ENCODE measurements at places on chromosomes 2 and 18.

DNA sequence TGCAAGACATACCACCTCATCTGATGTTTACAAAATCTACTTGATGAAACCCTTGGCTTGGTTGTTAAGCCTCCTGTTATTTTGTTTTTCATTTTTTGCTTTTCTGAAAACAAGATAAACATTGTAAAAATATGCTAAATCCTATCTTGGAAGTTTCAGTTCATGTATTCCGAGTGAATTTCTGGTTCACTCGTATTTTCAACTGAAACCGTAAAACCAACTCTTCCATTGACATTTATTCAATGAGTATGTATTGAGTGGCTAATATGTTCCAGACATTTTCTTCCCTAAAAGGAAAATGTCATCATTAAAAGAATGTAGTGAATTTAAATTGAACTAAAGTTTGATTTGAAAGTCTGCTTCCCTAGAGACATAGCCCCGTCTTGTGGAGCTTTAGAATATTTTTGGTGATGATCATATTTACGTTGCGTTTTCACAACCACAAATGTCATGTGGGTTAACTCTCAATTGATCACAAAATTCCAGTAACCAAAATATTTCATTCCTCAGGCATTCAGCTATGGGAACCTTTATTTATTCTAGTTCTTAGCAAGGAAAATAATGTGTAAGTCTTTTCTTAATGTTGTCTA, 204.2 kb downstream of the MBD2 start:
- no peaks in the 10 kb centered on the region for H3K36me3 ChIP-seq
- no peaks in the 10 kb centered on the region for H3K4me1 ChIP-seq
- no peak overlapping the region for H3K4me3 ChIP-seq
- no peaks in the 10 kb centered on the region for H3K27me3 ChIP-seq

GRCh38 chr2:215434447-215435279, 1.2 kb downstream of the FN1 start:
- peak; percentile 8 for DNase-seq
- H3K36me3 ChIP-seq = no peaks in the 10 kb centered on the region
- no peaks in the 10 kb centered on the region for H3K4me1 ChIP-seq
- no peaks in the 10 kb centered on the region for H3K27me3 ChIP-seq
- H3K4me3 ChIP-seq = no peak overlapping the region
- H3K27ac ChIP-seq = no peak overlapping the region

DNA sequence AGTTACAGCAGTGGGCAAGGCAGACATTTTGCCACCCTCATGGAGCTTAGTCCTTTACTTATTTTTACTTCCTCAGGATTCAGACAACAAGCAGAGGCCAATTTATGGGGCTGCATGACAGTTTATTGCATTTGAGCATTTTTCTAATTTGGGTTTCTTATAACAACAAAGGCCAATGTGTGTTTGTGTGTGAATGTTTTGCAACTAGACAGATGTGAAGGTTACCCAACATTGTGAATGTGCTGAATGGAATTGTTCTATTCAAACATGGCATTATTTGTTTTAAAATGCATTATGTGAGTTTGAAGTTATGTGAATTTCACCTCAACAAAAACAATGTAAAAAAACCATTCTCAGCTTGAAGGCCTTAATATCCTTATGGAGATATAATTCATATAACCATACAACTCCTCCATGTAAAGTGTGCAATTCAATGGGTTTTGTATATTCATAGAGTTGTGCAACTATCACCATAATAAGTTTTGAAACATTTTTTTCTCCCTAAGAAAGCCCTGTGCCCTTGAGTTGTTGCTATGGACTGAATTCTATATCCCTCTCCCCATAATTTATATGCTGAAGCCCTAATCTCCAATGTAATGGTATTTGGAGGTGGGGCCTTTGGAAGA, 57.3 kb downstream of the CCDC195 start:
- H3K27me3 ChIP-seq = no peaks in the 10 kb centered on the region
- no peak overlapping the region for H3K4me3 ChIP-seq
- DNase-seq = no peak
- no peaks in the 10 kb centered on the region for H3K4me1 ChIP-seq

DNA sequence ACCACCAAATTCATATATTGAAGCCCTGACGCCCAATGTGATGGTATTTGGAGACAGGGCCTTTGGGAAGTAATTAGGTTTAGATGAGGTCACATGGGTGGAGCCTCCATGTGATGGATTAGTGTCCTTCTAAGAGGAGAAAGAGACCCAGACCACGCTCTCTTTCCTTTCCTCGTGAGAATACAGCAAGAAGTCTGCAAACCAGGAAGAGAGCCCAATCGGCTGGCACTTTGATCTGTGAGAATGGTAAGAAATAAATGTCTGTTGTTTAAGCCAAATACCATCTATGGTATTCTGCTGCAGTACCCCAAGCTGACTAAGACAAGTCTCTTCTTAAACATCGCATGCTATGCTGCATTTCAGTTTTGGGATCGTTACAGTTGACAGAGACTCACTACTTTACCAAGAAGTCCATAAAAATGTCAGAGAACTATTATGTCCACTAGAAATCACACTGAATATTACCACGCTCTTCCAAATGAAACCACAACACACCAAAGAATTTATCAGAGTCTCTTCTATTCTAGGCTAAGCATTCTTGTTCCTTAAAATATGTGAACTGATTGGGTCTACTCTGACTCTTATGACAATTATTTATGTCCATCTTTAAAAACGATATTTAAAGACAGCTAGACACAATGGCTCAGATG, 48.5 kb downstream of the LPIN2 start:
- no peak for DNase-seq
- H3K4me3 ChIP-seq = no peak overlapping the region
- peaks cover 34% of the 10 kb centered on the region for H3K4me1 ChIP-seq
- peak overlapping the region; percentile 59 for H3K27ac ChIP-seq

DNA sequence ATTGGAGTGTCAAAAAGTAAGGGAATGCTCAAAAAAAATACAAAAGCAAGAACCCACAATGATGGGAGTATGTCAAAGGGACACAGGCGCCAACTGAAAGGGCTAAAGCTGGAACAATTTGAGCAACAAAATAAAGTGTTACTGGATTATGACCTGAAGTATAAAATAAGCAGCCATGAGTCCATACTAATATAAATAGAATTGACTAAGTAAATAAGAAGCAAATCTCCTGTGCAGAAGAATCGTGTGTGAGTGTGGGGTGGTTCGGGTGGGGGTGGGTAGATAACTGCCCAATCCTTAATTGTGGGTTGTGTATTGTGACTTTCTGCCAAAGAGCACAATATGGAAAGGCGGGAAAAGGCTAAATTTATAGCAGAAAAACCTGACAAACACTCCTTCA, 23.5 kb downstream of the IRS1 start:
- H3K36me3 ChIP-seq = no peaks in the 10 kb centered on the region
- H3K27ac ChIP-seq = no peak overlapping the region
- H3K4me1 ChIP-seq = peaks cover 2% of the 10 kb centered on the region

DNA sequence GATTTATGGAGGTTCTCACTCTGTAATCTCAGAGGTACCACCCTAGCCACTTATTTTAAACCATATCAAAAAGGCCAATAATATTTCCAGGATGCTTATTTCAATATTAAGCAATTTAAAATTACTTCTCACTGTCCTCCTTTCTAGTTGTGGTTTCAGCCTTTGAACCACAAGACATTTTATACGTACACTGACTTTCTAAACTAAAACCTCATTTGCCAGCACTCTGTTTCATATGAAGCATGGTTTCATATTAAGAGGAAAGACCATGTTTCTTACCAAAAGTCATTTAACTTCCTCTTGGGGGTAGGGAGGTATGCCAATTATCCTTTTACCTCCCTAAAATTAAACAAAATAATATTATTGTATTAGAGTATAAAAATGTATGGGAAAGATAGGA, 399.8 kb downstream of the CDH7 start:
- H3K27me3 ChIP-seq = no peaks in the 10 kb centered on the region
- no peak overlapping the region for H3K27ac ChIP-seq
- DNase-seq = no peak
- H3K36me3 ChIP-seq = no peaks in the 10 kb centered on the region
- no peak overlapping the region for H3K4me3 ChIP-seq

- H3K27ac ChIP-seq = peak overlapping the region; percentile 67
- peak; percentile 86 for DNase-seq
- H3K4me1 ChIP-seq = peaks cover 11% of the 10 kb centered on the region
These were observed 10.2 kb upstream of the CNDP1 start for GRCh38 chr18:74524097-74524496.

GRCh38 chr2:174327021-174327840, 7.5 kb upstream of the SP9 start:
- peak; percentile 37 for DNase-seq
- H3K36me3 ChIP-seq = no peaks in the 10 kb centered on the region
- H3K4me3 ChIP-seq = no peak overlapping the region
- no peaks in the 10 kb centered on the region for H3K27me3 ChIP-seq

- no peaks in the 10 kb centered on the region for H3K4me1 ChIP-seq
- no peaks in the 10 kb centered on the region for H3K36me3 ChIP-seq
- peak; percentile 88 for DNase-seq
- no peak overlapping the region for H3K27ac ChIP-seq
These were observed 392.4 kb downstream of the TNS1 start for GRCh38 chr2:217610401-217610814.

DNA sequence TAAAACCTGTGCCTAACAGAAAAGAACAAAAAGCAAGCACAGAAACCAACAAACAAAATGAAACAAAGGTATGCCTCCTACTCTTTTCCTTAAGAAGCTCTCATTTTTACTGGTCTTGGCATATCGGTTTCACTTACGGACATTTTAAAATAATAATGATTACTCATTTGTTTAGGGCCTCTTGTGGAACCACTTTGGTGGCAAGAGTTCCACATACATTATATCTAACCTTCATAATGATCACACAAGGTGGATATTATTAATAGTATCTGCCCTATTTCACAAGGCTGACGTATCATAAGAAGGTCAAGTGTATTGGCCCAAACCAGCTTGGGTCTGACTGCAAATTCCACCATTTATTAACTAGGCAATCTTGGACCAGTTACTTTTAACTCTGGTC, 304.7 kb downstream of the TCF4 start:
- no peaks in the 10 kb centered on the region for H3K36me3 ChIP-seq
- H3K4me1 ChIP-seq = no peaks in the 10 kb centered on the region
- DNase-seq = no peak
- no peaks in the 10 kb centered on the region for H3K27me3 ChIP-seq
- H3K27ac ChIP-seq = no peak overlapping the region

GRCh38 chr2:52794581-52794980, 973.0 kb upstream of the CHAC2 start:
- no peaks in the 10 kb centered on the region for H3K4me1 ChIP-seq
- no peak overlapping the region for H3K4me3 ChIP-seq
- no peak for DNase-seq

GRCh38 chr2:235523021-235523420, 29.2 kb downstream of the AGAP1 start:
- DNase-seq = no peak
- no peaks in the 10 kb centered on the region for H3K27me3 ChIP-seq
- no peak overlapping the region for H3K4me3 ChIP-seq
- peaks cover 9% of the 10 kb centered on the region for H3K36me3 ChIP-seq
- H3K27ac ChIP-seq = no peak overlapping the region
- H3K4me1 ChIP-seq = no peaks in the 10 kb centered on the region

DNA sequence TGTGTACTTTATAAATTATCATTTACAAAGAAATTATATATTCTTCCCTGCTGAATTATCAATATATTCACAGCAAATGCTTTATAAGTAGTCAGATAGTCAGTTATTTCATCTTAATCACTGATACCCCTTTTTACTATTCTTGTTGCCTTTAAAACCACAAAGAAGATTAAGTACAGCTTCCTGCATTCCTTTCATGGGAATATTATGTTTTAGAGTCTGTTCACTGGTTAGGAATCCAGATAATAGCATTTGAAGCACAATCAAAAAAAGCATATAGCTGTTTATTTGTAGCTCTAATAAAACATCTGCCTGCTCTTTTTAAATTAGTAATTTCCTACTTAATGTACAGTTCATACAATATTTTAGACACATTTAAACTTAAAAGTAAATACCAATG, 508.9 kb downstream of the FBXO15 start:
- no peaks in the 10 kb centered on the region for H3K27me3 ChIP-seq
- H3K4me1 ChIP-seq = no peaks in the 10 kb centered on the region
- no peak overlapping the region for H3K4me3 ChIP-seq
- no peak overlapping the region for H3K27ac ChIP-seq
- DNase-seq = no peak
- no peaks in the 10 kb centered on the region for H3K36me3 ChIP-seq

DNA sequence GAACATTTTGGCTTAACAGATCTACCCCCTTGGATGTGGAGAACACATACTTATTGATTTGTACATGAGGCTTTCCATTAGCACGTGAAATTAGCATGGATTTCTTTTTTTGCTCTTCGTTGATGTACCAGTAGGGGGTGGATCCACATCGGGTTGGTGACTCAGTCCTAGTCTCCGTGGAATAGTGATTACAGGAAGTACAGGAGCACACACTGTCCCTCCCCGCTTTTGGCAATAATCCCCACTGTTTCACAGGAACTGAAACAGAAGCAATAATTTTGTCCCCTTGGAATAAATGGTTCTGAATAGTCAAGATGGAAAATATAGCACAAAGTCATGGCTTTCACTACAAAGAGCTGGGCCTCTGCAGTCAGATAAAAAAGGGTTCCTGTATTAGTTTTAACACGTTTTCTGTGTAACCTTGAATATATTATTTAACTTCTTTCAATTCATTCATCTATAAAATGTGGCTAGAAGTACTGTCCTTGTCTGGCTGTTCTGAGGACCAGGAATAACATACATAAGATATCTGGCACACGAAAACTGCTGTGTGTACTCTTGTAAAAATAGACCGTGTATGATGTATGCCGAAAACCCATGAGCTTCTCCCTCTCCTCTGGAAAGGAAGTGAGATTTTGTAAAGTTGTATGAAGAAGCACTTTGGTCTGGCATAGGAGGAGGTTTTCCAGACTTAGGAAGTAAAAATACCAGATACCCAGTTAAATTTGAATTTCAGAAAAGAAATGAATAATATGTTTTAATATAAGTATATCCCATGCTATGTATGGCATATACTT, 229.2 kb downstream of the GALR1 start:
- no peak overlapping the region for H3K4me3 ChIP-seq
- no peaks in the 10 kb centered on the region for H3K27me3 ChIP-seq
- no peaks in the 10 kb centered on the region for H3K4me1 ChIP-seq
- DNase-seq = no peak
- H3K36me3 ChIP-seq = no peaks in the 10 kb centered on the region

DNA sequence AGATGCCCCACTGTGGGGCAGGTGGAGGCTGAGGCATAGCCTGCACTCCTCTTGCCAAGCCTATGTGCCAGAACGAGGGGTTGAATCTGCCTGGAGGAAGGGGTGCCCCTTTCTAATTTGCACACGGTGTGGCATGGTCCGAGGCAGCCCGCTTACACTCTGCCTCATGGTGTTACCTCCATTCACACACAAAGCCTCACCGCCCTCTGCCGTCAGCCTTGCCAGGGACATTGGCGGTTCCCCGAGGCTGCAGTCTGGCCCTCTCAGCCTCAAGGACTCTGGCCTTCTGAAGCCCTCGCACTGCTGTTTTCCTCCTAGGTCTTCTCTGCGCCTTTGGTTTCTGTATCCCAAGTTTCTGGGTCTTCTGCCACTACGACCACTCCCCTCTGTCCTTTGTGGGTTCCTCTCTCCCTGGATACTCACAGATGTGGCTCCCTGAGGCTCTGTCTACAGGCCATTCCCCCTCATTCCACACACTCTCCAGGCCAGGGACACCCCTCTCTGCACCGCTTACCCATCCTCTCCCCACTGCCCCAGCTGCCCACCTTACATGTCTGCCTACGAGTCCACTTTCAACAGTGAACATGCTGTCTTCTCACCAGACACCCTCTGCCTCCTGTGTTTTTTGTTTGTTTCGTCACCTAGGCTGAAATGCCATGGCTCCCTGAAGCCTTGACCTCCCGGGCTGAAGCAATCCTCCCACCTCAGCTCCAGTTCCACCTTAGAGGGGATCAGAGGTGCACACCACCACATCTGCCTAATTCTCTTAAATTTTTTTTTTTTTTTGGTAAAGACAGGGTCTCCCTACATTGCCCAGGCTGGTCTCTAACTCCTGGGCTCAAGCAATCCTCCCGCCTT, 7.9 kb upstream of the ASPRV1 start:
- H3K27me3 ChIP-seq = no peaks in the 10 kb centered on the region
- no peaks in the 10 kb centered on the region for H3K36me3 ChIP-seq
- DNase-seq = no peak
- no peaks in the 10 kb centered on the region for H3K4me1 ChIP-seq
- no peak overlapping the region for H3K27ac ChIP-seq

All from small intestine (tissue), 16 donors.